Common myeloid progenitor, CD34-positive (primary cell): ENCODE measurements at places on chromosomes 3 and 15.

- peak; percentile 61 for DNase-seq
These were observed 16.9 kb upstream of the P2RY13 start for GRCh38 chr3:151346292-151346691.

DNA sequence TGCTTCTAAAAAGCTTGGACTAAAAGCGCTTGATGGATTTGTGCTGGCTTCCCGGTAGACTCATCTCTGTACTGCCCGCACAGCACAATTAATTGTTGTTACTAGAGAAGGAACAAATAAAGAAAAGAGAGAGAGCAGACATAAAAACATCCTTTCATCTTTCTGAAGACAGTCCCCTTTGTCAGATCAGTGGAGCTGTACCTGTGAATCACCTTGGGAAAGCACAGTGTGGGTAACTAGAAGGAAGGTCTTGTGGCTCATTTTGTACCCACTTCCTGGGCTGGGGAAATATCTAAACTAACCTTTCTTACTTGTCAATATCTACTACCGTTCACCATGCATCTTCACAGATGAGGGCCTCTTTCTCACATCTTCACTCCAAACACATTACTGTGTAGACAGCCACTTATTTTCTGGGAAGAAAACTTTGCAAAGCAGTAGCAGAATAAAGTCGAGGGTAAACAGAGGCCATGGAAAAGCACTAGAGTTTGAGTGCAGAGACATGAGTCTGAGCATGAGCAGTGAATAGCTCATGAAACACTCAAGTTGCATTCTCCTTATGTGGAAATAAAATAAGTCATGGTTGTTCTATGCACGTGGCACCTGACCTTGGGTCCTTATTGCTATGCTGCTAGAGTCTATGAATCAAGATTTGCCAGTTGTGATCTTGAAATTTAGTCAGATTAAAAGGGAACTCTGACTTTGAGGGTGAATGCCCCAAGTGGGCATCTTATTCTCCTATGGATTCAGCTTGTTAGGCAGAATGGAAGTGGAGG is 169.3 kb downstream of the LPP start:
- DNase-seq: no peak

DNA sequence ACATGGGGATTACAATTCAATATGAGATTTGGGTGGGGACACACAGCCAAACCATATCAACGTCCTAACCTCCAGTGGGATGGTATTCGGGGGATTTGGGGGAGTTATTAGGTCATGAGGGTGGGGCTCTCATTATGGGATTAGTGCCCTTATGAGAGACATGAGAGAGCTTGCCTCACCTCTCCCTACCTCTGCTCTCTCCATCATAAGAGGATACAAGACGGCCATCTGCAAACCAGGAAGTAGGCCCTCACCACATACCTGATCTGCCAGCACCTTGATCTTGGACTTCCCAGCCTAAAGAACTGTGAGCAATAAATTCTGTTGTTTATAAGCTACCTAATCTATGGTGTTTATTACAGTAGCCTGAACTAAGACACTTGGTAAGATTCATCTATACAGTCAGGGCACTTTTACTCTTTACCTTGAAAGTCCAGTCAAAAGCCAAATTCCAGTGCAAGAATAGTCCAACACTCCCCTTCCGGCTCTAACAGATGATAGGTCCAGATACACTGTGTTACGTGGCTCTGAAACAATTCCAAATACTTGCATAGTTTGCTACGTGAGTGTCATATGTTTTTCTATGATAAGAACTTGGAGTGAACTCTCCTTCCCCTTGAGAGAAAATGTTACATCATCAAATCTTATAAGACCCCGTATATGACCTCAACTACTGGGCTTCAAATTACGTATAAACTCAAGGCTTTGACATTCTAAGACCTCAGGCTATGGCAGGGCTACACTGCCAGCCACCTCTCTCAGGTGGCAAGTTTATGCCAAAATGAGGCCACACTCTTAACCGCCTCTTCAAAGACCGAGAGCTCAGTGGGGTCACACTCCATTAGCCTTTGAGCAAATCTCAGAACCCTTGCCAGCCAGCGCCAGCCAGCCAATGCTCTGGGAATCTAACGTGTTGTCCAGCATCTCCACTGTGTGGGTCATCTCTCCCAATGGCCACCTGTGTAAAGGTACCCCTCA is 129.9 kb downstream of the XXYLT1 start:
- peak; percentile 75 for DNase-seq

- DNase-seq: peak; percentile 88
These were observed 16.1 kb downstream of the CD276 start for GRCh38 chr15:73700041-73700842.

- DNase-seq: peak; percentile 61
These were observed 5.2 kb upstream of the WNT7A start for GRCh38 chr3:13884851-13885703.

DNA sequence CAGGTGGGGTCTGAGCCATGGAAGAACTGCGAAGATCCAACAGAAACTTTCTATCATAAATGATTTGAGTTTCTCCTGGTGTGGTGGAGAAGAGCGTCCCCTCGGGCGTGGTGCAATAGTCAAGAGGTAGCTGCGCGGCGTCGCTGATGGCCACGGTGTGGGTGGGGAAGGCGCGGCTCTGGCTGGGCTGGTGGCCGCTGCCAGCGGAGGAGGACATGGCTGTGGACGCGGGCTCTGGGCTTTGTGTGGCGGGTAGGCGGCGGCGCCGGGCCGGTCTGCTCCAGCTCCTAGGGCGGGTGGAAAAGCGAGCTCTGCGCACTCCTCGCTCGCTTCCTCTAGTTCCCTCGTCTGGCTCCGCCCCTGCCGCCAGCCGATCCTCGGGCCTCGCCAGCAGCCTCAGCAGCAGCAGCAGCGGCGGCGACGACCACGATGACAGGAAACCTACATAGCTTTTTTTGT is 5.9 kb downstream of the STARD9 start:
- peak; percentile 92 for DNase-seq

DNA sequence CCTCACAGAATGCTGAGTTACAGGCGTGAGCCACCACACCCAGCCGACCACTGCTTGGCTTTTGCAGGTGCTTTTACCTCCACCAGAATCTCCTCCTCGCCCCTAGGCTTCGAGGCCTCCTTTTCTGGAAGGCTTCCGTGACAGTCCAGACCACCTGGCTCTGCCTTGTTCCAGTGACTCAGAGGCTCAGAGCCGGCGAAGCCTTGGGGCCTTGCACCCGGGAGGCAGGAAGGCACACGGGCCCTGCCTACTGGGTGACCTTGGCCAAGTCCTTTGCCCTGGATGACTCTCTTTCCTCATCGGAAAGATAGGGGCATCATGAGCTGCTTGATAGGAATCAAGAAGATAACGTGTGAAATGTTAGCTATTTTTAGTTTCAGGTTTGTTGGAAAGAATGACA is 31.3 kb upstream of the FURIN start:
- DNase-seq: no peak

GRCh38 chr3:8456412-8456811 is 45.2 kb upstream of the LMCD1 start:
- DNase-seq: no peak

GRCh38 chr3:13013151-13013561 is 60.1 kb downstream of the IQSEC1 start:
- DNase-seq: no peak

GRCh38 chr3:42680806-42681205 is 4.5 kb upstream of the KLHL40 start:
- DNase-seq: no peak

DNA sequence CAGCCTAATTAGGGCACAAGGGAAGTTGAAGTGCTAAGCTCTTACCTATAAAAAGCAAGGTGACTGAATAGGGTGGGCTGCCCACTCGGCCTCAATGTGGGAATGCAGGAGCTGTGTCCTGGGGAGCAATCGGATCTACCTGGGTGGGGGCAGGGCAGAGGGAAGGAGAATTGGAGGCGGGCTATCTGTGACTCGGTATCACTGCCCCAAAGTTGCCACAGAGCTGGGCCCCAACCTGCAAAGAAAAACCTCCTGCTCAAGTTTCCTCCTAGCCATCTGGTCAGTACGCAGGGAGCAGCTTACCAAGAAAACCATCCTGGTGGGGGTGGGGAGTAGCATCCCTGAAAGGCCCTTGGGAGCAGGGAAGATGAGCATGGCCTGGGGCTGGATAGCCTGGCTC is 10.7 kb downstream of the CIB2 start:
- DNase-seq: no peak

GRCh38 chr3:126880901-126881300 is 102.0 kb upstream of the PLXNA1 start:
- no peak for DNase-seq

- no peak for DNase-seq
These were observed 24.7 kb upstream of the SLC41A3 start for GRCh38 chr3:126108676-126109050.

DNA sequence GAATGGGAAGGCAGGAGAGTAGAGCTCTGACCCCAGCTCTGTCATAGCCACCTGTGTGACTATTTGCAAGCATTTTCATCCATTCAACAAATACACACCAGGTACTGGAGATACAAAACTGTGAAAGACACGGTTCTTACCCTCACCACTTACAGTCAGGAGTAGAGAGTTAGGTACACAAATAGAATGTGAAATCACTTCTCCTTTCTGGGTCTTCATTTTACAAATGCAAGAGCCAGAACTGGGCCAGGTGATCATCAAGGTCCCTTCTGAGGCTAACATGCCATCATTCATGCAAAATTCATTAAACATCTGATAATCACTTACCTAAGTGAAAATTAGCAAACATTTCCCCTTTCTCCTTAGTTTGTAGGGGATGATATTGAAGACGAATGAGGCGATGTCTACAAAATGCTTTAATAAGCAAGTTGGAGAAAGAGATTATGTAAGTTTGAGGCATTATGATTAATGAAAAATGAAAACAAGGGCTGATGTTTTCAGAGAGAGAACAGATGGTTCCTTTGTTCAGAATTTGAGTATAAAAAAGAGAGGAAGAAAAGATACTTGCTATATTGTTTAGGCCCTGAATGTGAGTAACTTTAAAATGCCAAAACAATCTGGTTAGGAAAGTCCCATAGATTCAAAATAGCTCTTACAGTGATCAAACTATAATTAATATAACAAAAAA is 88.6 kb downstream of the LPP start:
- no peak for DNase-seq

- no peak for DNase-seq
These were observed 19.9 kb downstream of the PLA2G4F start for GRCh38 chr15:42136513-42136912.

GRCh38 chr15:25742041-25742730 is 120.9 kb downstream of the ATP10A start:
- DNase-seq: no peak

- DNase-seq: no peak
These were observed 17.2 kb downstream of the TRIM71 start for GRCh38 chr3:32835049-32835371.

DNA sequence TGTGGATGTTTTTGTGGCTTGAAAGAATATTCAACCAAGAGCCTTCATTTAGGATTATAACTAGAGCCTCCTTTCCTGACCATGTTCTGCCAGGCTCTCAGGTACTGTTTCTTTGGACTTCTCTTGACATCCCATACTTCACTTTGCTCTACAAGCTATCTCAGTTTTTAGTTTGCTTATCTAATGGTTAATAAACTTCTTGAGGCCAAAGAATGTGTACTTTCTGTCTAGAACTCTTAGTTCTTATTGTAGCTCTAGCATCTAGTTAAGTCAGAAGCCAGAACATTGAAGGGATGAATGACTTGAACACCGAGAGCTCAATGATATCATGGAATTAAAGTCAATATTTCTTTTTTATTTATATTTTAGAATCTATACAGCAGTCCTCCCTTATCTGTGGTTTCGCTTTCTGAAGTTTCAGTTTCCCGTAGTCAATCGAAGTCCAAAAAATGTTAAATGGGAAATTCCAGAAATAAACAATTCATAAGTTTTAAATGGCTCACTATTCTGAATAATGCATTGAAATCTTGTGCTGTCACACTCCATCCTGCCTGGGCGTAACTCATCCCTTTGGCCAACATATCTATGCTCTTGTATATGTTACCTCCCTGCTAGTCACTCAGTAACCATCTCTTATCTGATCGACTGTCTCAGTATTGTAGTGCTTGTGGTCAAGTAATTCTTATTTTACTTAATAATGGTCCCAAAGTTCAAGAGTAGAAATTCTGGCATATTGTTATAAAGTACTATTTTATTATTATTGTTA is 368.6 kb upstream of the RBMS3 start:
- DNase-seq: no peak

- DNase-seq: peak; percentile 42
These were observed 916 bp downstream of the IL17RD start for GRCh38 chr3:57164217-57164656.
